ENCODE measurements at places on chromosomes 11 and 22. TPM values are rescaled to one million over a fixed set of nuclear protein-coding genes. Genes with fewer than 3 reads are reported as not detected.

PANX2 gene
- total RNA-seq = 1.4 TPM

RBMXL2 gene
- total RNA-seq = not detected

MOV10L1 gene
- not detected for total RNA-seq

MICALL1 gene
- total RNA-seq = 17.9 TPM

APLNR gene
- total RNA-seq = not detected

CATSPERZ gene
- not detected for total RNA-seq

MMP11 gene
- total RNA-seq = 0.74 TPM

C1QTNF4 gene
- total RNA-seq = not detected

TIGD3 gene
- 0.65 TPM for total RNA-seq

FAM180B gene
- total RNA-seq = 0.15 TPM

PLXNB2 gene
- total RNA-seq = 12.0 TPM

CRYBB1 gene
- not detected for total RNA-seq

KCNQ1 gene
- 3.9 TPM for total RNA-seq

MS4A6E gene
- total RNA-seq = not detected

AP1B1 gene
- total RNA-seq = 75.4 TPM

KRTAP5-9 gene
- not detected for total RNA-seq

NRIP3 gene
- total RNA-seq = 1.3 TPM

HORMAD2 gene
- not detected for total RNA-seq

All from activated CD8-positive, alpha-beta memory T cell treated with anti-CD3 and anti-CD28 coated beads for 36 hours (primary cell).